Activated CD4-positive, alpha-beta T cell treated with anti-CD3 and anti-CD28 coated beads, Interleukin-2, amount 10 ng/mL, durations not matched to agents 24 days and 14 days (primary cell): ENCODE measurements at places on chromosomes 3 and 15. TPM values are rescaled to one million over a fixed set of nuclear protein-coding genes. Genes with fewer than 3 reads are reported as not detected.

GRCh38 chr3:13722178-13722577 is 157.7 kb downstream of the WNT7A start:
- no peak for DNase-seq

DNA sequence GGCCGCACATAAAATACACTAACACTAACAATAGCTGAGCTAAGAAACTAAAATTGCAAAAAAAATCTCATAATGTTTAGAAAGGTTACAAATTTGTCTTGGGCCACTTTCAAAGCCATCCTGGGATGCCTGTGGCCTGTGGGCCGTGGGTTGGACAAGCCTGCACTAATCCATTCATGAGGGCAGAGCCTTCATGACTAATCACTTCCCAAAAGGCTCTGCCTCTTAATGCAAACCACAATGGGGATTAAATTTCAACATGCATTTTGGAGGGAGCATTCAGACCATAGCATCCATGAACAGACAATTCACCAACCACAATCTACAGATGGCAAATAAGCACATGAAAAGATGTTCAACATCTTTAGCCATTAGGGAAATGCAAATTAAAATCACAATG is 128.2 kb downstream of the SUCLG2 start:
- DNase-seq: no peak

GRCh38 chr15:68097029-68097428 is 42.9 kb downstream of the PIAS1 start:
- DNase-seq: no peak

DNA sequence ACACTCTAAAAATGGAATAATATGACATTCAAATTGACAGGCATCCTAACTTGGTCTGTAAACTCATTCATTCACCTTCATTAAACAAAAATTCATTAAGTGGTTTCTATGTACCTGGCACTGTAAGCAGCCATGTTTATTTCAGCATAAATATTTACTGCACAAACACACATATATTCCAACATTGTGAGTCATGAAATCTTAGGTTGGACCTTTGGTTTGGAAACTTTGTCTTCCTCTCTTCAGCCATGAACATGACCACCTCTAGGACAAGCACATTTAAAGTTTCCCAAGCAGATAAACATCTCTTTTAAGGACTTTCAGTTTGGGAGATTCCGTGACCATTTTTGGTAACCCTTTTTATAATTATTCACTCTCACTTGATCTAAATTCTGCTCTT is 131.8 kb downstream of the TPRG1 start:
- DNase-seq: no peak

GRCh38 chr3:194632809-194633348 is 340 bp downstream of the TMEM44 start:
- peak; percentile 61 for DNase-seq

DNA sequence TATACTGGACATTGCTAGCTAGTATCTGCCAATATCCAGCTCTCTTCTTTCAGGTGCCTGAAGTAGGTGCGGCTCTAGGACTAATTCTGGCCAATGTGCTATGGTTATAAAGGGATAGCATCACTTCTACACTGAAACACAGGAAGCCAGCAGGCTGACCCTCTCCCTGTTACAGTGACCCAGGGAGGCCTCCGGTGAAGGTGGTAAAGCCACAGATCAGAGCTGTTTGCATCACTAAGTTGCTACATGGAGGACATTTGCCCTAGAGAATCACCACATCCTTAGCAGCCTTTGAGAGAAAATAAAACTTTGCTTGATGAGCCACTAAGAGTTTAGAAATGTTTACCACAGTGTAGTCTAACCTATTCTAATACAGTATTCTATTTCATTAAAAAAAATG is 161.4 kb downstream of the CHST2 start:
- no peak for DNase-seq

DNA sequence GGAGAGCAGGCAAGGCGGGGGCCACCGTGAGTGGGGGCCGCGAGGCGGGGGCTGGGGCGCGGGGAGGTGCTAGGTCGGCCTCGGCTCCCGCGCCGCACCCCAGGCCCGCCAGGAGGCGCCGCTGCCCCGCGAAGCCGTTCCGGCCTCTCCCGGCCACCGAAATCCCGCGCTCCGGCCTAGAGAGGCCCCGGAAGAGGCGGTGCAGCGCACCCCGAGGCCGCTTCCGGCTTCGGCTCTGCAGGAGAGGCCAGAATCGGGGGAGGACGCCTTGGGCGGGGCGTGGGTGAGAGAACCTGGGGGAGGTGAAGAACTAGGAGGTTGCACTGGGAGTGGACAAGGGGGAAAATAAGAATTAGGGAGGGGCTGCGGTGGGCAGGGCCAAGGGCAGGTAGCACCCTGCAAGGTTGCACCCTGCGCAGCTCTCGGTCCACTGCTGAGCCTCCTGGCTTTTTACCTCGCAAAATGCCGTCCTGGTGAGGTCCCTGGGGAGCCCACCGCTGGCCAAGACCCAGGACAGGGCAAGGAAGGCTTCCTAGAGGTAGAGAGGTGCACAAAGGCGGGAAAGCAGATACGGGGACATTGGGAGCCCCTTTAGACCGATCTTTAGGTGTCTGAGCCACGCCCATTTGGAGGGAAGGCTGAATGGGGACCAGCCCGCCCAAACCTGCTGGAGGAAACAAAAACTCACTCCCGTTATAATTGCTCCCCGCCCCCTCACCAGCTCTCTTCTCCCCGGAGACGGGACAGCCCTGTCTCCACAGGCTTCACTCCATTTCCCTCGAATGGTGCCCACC is 8.4 kb upstream of the GNAI2 start:
- DNase-seq: peak; percentile 98

GRCh38 chr3:115659253-115660220 is 36.2 kb downstream of the GAP43 start:
- peak; percentile 54 for DNase-seq

- no peak for DNase-seq
These were observed 164.9 kb upstream of the SETMAR start for GRCh38 chr3:4138150-4138785.

DNA sequence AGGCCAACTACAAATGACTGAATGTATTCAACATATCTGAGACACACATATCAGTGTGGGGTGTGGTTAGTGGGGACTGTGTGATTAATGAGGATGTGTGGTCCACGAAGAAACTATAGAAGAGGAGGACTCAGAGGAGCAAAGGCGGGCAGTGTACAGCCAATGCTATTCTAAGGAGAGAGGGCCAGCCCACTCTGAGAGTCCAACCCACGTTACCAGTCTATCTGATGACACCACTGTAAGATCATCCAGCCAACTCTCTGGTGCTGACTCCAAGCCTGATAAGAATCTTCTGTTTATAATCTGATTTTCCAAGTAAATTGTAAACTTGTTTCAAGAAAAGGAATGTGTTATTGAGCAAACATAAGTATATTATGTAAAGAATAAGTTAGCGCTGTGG is 47.2 kb downstream of the MCF2L2 start:
- DNase-seq: no peak

The EPHA6 gene
- not detected in 2 replicates for total RNA-seq
